ENCODE measurements at places on chromosomes 7 and 10.

DNA sequence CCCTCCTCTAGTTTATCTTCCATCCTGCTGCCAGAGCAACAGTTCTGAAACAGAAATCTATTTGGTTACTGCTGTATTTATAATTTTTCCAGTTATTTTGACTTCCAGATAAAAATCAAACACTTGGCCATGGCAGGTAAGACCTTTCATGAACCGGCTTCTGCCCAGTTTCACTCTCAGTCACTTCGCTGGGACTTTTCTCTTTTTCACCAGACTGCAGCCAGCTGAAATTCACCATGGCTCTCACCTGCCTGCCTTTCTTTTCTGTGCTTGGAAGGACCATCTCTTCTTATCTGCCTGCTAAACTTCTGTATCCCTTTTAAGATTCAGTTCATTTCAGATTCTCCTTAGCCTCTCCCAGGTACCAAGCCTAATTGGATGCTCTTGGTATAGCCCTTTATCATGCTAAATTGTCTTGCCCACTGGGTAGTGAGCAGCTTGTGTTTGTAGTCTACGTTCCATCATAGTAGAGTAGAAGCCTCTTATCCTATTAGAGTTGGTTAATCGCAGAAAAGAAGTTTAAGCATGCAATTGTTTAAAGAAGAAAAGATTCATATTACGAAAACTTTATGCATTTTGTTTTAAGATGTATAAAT lies 71.7 kb downstream of the TAF3 start:
- DNase-seq: no peak

DNA sequence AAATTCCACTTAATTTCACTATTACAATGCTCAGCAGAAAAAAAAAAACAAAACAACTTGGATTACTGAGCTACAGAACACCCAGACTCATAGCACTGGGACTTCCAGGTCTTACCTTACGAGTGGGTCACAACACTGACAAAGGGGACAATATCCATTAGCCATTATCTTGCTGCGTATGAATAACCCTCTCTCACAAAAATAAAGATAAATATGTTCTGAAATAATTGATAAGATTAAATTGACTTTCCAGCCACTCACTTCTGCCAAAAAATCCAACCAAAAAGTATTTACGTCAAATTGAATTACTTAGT lies 128.7 kb downstream of the PKD1L1 start:
- DNase-seq: no peak

DNA sequence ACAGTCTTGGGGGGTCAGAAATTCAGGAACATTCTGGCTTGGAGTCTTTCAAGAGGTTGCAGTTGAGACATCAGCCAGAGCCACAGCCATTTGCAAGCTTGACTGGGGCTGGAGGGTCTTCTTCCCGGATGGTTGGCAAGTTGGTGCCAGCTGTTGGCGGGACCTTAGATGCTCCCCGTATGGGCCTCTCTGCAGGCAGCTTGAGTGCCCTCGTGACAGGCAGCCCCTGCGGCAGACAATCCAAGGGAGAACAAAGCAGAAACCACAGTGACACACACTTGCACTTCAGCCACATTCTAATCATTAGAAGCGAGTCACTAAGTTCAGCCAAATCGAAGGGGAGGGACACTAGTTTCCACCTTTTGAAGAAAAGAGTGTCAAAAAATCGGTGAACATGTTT lies 59.4 kb upstream of the MXI1 start:
- DNase-seq: no peak

DNA sequence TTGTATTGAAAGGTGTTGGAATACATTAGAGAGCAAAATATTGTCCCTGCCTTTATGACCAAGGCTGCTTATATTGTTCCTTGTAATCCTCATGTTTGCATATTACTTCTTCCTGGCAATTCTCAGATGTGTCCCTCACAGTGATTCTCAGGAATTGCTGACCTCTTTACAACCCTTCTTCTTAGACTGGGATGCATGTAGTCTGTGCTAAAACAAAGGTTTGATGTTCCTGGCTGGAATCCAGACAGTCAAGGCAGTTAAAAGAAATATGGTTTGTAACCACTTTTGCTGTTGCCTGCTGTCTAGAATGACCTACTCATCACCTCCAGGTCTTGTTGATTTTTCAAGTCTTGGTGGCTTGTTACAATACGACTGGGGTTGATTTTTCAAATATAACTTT lies 367.6 kb downstream of the HGF start:
- no peak for DNase-seq

DNA sequence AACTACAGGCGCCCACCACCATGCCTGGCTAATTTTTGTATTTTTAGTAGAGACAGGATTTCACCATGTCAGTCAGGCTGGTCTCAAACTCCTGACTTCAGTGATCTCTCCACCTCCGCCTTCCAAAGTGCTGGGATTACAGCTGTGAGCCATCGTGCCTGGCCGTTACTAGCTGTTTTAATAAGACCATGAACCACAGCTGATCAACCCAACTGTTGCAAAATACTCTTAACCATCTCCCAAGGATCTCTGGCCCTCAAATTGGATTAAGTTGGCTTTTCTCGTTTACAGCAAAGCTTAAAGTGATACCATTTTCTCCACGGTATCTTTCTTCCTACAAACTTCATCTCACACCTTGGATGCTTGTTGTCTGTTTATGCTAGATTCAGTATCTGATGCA lies 18.3 kb downstream of the ZFAND2A start:
- DNase-seq: no peak
